ENCODE measurements at places on chromosomes 11 and 22.

GRCh38 chr11:70696076-70696475 lies 297.7 kb downstream of the CTTN start:
- no peak for DNase-seq

DNA sequence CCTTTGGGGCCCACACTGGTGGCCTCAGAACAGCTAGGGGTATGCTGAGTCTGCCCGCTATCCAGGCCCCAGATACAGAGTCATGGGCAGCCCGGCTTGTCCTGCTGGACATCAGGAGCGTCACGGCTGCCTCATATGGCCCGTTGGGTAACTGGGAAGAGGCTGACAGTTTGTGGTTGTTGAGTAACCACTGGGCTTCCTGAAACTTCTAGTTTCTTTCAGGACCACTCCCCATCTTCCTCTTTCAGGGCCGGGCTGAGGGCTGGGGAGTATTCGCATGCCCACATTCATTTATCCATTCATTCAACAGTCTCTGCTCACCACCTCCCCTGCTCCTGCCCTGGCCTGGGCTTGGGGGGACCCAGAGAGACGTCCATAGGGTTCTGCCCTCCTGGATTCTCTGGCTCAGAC lies 13.4 kb upstream of the P2RY2 start:
- DNase-seq = no peak

DNA sequence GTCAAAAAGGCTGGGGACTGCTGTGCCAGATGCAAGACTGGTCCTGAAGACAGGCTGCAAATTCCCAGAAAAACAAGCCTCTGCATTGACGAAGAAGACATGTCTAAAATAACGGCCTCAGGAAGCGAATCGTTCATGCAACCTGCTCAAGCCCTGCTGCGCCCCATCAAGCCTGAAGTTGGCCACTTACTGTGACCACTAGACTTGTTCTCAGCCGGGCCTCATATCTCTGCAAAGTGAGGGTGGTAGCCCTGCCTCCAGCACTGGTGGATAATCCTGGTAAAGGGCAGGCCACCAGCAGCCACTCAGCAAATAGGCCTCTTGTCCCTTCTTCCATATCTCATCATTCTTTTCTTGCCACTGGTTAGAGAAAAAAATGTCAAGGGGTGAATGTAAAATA lies 11.8 kb downstream of the LTO1 start:
- no peak for DNase-seq

- DNase-seq = no peak
Measured at GRCh38 chr22:27911330-27911729, 7.7 kb downstream of the PITPNB start.

DNA sequence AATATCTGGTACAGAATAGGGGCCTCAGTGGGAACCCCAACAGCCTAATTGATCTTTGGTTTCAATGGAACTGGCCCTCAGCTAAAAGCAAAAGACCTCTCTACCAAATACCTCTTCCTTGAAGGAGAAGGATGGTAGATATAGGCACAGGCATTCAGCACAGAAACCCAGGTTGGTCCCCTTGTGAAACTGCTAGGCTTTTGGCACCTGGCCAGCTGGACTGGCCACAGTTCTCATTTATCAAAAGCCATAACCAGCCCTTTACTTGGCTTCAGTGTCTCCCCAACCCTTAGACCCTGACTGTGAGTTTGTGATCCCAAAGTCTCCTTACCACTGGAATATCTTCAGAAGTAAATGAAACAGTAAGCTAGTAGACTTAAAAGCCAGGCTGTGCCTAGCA lies 152.9 kb downstream of the TENM4 start:
- DNase-seq = no peak

- DNase-seq = no peak
Measured at GRCh38 chr11:130726234-130727037, 189.8 kb downstream of the SNX19 start.

DNA sequence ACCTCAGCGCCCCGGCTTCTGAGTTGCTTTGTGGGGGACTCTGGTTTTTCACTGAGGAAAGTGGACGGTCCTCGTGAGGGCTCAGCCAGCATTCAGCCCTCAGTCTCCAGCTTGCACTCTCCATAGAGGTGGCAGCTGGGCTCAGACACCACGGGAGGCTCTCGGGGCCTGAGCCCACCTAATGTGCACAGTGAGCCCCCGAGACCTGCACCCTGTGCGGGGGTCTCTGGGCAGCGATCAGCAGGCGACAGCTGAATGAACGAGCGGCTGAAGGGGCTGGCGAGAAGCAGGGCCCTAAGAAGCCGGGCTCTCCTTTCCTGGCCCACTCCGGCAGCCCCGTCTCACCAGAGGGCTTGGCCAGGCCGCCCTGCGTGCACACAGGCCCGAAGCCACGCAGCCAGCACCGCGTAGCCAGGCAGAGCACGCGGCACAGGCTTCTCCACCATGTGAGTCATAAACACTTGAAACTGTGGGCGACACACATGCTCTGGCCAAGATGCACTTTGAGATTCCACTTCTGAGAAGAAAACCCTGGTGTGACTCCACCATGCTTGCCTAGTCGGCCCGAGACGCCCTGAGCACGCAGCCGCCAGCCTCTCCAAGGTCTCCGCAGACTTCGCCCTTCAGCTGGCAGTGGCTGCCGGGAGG lies 28.0 kb downstream of the TOLLIP start:
- no peak for DNase-seq

DNA sequence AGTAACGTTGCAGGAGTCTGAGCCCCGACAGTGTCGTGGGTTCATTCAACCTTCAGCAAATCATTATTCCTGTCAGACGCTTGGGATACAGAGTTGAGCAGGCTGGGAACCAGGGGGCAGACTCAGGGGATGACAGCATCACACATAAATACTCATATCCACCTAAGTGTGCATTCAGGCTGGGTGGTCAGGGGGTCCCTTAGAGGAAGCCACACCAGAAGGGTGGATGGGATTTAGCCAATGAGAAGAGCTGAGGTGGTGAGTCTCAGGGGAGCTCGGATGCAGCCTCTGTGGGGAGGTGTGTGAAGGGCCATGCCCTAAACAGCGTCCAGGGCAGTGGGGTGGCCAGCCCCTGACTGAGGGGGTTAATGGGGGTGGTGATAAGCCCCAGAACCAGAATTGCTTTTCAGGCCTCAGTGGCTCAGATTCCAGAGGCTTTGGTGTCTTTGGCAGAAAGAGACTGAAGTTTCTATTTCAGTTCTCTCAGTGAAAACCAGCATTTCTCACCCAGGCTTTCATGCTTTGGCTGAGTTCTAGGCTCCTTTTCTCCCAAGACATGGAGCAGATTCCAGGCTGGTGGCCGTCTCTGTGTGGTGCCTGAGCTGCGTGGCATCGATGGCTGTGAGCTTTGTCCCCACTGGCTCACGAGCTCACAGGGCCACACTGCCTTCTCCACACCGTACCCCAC lies 83.9 kb upstream of the CLDN5 start:
- DNase-seq = no peak

- no peak for DNase-seq
Measured at GRCh38 chr11:62498031-62498430, 48.6 kb downstream of the AHNAK start.

DNA sequence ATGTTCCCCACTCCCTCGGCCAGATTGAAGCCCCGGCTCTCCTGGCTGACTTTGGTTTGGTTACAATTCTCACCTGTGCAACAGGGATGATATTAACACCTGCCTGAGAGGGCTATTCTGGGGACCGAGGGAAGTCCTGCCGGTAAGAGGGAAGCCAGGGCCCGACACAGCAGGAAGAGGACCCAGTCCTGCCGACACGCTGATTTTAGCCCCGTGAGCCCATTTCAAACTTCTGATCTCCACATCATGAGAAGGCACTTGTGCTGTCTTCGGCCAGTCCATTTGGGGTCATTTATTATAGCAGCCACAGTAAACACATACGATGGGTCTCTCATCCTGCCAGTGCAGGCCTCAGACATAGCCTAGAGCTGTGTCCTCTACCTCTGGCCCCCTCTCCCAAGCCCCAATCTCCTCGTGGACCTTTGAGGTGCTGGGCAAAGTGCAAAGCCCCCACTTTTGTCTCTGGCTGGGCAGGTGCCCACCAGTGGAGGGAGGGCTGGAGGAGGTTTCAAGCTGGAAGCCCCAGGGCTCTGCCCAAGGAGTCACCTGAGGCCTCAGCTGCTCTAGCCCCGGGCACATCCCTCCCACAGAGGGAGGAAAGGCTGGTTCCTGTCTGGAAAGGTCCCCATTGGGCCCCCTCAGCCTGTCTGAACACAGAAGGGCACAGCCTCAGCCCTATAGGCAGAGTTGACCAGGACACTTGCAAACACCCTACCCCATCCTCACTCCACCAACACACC lies 59.1 kb upstream of the FGF3 start:
- no peak for DNase-seq

DNA sequence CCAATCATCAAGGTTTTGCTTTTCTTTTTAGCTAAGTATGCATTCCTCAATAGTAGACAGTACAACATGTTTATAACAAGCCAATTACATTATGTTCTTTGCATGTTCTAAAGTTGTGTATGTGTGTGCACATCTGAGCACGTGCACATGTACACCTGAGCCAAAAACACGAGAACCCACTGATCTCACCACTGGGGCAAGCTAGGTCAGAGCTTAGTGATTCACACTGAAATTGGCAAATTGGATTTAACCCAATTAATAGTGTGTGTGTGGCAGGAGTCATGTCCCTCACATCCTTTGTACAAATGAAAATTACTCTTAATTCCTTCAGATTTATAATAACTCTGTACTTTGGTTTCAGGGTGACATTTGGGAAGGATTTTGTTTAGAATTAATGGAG lies 145.7 kb upstream of the TEAD1 start:
- no peak for DNase-seq

- no peak for DNase-seq
Measured at GRCh38 chr11:7417328-7417727, 68.0 kb upstream of the OLFML1 start.

- no peak for DNase-seq
Measured at GRCh38 chr22:19086417-19086816, 35.8 kb downstream of the DGCR2 start.

DNA sequence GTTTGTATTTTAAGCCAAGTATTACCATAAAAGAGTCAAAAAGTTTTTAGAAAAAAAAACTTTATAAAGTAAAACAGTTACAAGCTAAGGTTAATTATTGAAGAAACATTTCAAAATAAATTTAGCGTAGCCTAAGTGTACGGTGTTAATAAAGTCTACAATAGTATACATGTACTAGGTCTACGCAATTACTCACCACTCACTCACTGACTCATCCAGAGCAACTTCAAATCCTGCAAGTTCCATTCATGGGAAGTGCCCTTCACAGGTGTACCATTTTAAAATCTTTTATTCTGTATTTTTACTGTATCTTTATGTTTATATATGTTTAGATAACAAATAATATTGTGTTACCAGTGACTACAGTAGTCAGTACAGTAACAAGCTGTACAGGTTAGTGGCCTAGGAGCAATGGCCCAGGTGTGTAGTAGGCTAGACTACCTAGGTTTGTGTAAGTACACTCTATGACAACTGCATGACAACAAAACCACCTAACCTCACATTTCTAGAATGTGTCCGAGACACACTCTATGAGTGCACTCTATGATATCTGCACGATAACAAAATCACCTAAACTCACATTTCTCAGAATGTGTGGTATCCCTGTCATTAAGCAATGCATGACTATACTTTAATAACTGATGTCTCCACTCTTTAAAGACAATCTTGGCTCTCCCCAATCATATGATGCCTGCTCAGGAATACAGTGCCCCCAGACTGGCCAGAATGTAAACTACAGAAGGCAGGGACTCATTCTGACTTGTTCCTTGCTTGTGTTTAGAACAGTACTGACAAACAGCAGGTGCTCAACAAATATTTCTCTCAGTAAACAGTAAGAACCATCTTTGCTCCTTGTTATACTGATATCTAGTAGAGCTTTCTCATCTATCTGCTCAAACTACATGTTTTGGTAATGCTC lies 21.2 kb downstream of the KMT5B start:
- no peak for DNase-seq

DNA sequence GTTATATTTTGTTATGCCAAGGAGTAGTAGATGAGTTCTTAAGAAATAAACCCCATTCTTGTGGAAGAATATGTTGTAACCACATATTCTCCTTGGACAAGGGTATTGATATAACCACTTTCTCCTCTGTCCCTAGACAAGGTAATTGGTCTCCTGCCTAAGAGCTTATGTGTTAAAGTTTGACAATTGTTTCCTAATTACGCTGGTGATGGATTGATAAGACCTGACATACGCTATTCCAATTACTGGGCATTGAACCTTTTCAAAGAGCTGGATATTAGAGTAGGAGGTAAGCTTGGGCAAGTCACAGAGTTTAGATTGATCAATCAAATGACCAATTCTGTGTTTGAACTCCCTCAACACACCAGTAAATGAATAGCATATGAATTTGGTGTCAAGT lies 88.9 kb downstream of the RAB38 start:
- no peak for DNase-seq

- no peak for DNase-seq
Measured at GRCh38 chr11:128522943-128523518, 64.3 kb downstream of the ETS1 start.

DNA sequence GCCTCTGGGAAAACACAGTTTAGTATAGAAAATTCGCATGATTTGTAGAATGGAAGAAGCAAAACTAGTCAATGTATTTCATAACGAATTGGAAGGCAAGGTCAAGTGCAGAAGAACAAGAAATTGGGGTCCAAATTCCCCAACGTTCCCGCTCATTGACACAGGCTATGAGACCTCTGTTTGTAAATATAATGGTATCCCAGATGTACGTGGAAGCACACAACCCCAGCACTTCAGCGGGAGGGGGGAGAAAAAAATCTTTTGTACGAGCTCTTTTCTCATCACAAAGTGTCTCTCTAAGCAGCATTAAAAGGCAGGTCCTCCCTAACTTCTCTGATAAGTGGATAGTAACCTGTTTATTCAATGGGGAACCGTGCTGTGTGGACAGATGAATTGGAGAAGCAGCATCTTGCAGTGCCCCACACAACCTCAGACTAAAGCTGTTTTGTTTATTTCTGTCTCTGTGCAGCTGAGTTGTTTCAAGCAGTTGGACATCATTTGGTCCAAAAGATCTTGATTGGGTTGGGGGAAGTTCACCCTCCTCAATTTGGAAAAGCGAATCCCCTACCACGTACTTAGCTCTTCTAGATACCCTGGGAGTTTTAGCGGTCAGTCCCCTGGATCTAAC lies 1.1 kb upstream of the GAB2 start:
- no peak for DNase-seq

GRCh38 chr22:37634417-37634924 lies 5.0 kb upstream of the SH3BP1 start:
- DNase-seq = no peak

- no peak for DNase-seq
Measured at GRCh38 chr11:67054346-67054835, 2.3 kb upstream of the RHOD start.

Measured in GM04504 (cell line).